Omental fat pad (tissue), 4 donors: ENCODE measurements at places on chromosomes 16 and 17. TPM values are rescaled to one million over a fixed set of nuclear protein-coding genes. Genes with fewer than 3 reads are reported as not detected.

ALDH3A1 gene
- total RNA-seq = 2.8 TPM

ERBB2 gene
- 13.8 TPM for total RNA-seq

ANKFY1 gene
- total RNA-seq = 59.0 TPM

TPSD1 gene
- not detected for total RNA-seq

MT1G gene
- total RNA-seq = 1,270 TPM

HOXB6 gene
- total RNA-seq = 22.7 TPM

TRIM72 gene
- not detected for total RNA-seq

GNGT2 gene
- 3.0 TPM for total RNA-seq

TEKT1 gene
- total RNA-seq = not detected

GAA gene
- 52.8 TPM for total RNA-seq

TVP23C gene
- 14.9 TPM for total RNA-seq

FBXL16 gene
- total RNA-seq = 0.75 TPM

RNF222 gene
- total RNA-seq = not detected

ZNF500 gene
- total RNA-seq = 9.1 TPM

DRC3 gene
- total RNA-seq = 2.1 TPM

ABCA6 gene
- 311 TPM for total RNA-seq

AATK gene
- 1.3 TPM for total RNA-seq

MT3 gene
- total RNA-seq = not detected

ITGAX gene
- 161 TPM for total RNA-seq

CA5A gene
- not detected for total RNA-seq

TBC1D28 gene
- total RNA-seq = not detected

GPRC5C gene
- total RNA-seq = 29.0 TPM
